ENCODE measurements at places on chromosomes 7 and 10. TPM values are rescaled to one million over a fixed set of nuclear protein-coding genes. Genes with fewer than 3 reads are reported as not detected.
A peak's percentile ranks its signal among the peaks of the same experiment; 100 is the strongest.

DNA sequence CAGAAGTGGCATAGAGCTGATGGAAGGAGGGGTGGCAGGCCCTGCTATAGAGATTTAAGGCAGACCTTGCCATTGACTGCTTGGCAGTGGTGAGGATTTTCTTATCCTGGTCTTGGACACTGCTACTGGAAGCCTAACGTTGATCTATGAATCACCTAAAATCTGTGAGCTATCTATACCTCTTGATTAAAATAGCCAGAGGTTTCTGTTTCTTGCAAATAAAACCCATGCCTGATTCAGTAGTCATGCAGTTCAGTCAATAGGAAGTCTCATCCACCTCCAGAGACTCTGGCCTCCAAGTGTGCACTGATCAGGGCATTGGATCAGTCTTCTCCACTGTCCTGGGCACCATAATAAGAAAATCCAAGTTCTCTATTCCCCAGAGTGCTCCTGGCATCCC lies 286.5 kb downstream of the PTEN start:
- DNase-seq = peak; percentile 69

DNA sequence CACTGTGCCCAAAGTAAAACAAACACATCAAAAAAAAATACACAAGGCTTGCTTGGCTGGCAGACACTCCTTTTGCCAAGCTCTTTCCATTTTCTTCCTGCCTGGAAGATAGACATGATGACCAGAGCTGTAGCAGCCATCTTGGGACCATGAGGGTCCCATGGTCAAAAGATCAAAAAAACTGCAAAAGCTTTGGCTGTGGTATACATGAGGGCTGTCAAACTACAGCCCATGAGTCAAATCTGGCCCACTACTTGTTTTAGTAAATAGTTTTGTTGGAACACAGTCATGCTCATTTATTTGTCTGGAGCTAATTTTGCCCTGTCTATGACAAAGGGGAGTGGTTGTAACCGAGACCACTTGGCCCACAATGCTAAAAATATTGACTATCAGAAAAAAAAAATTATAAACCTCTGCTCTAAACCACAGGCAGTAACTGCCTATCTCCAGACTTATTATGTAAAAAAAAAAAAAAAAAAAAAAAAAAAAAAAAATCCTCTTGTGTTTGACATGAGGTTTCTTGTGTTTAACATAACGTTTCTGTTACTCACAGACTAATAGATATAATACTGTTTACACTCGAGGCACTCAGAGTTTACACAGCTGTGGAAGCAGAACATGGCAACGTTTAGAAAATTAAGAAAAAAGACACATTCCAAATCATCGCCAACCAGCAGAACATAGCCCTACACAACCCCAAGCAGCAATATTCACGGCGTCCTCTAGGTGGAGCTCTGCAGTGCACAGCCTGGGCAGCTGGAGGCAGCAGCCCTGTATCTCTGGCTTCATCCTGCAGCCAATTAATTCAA lies 36.9 kb downstream of the ASB13 start:
- DNase-seq = peak; percentile 81

GRCh38 chr10:79051766-79052165 lies 17.0 kb upstream of the ZMIZ1 start:
- DNase-seq = no peak

The MEOX2 gene
- not detected for polyA plus RNA-seq

- no peak for DNase-seq
Observed at GRCh38 chr10:28652106-28652505, 25.2 kb upstream of the BAMBI start.

- peak; percentile 66 for DNase-seq
Observed at GRCh38 chr10:93080350-93081046, 6.8 kb downstream of the CYP26A1 start.

DNA sequence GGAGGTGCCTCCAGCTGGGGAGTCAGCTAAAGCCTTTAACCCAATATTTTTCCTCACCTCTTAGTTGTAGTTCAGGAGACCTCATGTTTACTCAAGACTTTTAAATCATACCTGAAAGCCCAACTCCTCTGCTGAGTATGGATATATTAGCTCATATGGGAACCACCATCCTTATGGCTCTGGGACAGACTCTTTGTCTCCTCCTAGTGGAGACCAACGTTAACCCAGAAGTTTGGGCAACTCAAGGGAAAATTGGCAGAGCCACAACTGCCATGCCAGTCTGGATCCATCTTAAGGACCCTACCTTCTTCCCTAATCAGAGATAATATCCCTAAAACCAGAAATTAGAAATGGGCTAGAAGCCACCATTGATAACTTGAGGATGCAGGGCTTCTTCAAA lies 80.8 kb downstream of the TMEM106B start:
- peak; percentile 15 for DNase-seq

The FAM13C gene
- 0.56 TPM for polyA plus RNA-seq

GRCh38 chr7:51118628-51119027 lies 198.0 kb downstream of the COBL start:
- no peak for DNase-seq

GRCh38 chr10:30002426-30003266 lies 56.7 kb downstream of the JCAD start:
- DNase-seq = peak; percentile 73

DNA sequence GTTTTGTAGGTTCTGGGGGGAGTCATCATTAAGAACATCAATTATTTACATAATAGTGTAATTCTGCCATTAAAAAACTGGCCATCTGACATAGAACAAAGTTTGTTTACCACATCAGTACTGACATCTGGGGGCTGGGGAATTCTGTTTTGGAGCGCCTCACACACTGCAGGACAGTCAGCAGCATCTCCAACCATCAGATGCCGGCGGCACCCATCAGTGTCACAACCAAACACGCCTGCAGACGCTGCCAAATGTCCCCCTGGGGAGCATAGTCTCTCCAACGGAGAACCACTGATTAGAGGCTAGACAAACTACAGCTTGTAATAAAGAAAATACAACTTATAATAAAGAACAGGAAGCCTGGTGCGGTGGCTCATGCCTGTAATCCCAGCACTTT lies 26.0 kb downstream of the GNA12 start:
- no peak for DNase-seq

The CASP7 gene
- 18.7 TPM for polyA plus RNA-seq

The FAM25C gene
- not detected for polyA plus RNA-seq

DNA sequence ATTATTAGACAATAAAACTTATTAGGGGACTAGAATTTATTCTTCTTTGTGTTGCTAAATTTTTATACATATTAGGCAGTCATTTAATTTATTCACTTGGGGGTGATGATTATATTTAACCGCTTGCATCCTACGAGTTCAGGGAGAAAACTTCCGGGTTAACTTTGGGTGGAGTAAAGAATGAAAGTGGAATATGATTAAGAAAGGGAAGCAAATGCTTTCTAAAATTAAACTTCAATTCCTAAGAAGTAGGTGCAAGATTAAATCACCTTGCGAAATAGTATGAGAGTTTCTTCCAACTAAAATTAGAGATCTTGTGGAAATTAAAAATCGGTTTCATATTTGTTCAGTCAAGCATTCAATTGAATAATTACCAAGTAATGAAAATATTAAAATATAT lies 33.5 kb downstream of the MRC1 start:
- DNase-seq = no peak

The OPALIN gene
- not detected for polyA plus RNA-seq

The GNG11 gene
- polyA plus RNA-seq = 84.7 TPM

DNA sequence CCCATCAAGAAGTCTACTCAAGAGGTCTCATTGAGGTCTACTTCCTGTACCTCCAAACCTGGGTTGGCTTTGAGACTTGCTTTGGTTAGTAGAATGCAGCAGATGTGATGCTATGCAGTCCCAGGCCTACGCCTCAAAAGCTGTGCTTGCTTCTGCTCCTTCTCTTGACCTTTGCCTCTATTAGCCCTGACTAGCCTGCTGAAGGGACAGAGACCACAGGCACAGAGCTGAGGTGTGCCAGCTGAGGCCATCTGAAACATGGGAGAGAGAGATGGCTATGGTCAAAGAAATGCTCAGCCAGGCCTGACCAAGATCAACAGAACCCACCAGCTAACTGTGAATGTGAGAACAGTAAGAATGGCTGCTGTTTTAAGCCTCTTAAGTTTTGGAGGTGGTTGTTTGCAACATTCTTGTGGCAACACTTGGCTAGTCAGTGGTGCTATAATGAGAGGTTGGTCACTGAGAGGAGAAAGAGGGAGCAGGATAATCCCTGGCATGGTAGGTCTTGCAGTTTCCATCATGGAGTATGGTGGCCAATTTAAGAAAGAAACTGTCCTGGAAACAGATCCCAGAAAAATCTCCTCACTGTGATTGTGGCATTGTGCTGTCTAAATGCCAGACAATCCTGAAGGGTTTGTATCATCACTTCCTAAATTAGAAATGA lies 176.1 kb upstream of the PHYHIPL start:
- no peak for DNase-seq

The EPO gene
- not detected for polyA plus RNA-seq

DNA sequence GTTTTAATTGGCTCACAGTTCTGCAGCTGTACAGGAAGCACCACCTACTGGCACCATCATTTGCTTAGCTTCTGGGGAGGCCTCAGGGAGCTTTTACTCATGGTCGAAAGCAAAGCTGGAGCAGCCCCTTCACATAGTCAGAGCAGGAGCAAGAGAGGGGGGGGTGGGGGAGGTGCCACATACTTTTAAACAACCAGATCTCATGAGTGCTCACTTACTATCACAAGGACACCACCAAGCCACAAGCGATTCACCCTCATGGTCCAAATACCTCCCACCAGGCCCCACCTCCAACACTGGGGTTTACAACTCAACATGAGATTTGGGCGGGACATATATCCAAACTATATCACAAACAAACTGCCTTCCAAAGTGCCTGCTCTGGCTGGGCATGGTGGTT lies 31.7 kb upstream of the SLC18A3 start:
- DNase-seq = no peak

The MNX1 gene
- not detected for polyA plus RNA-seq

DNA sequence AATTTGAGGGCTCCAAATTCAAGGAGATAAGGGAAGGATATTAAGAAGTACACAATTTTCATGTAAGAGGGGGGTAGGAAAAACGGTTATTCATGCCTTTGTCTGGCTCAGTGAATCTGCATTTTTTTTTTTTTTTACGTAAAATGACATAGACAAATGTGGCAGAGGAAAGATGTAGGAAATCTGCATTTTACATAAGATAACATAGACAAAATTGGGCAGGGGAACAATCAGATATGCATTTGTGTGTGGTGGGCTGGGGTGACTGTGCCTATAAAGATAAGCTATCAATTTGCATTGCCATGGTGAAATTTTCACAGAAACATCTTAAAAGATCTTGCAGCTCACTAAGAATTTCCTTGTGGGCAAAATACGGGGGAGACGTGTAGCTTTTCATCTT lies 92.7 kb upstream of the GPR141 start:
- no peak for DNase-seq

DNA sequence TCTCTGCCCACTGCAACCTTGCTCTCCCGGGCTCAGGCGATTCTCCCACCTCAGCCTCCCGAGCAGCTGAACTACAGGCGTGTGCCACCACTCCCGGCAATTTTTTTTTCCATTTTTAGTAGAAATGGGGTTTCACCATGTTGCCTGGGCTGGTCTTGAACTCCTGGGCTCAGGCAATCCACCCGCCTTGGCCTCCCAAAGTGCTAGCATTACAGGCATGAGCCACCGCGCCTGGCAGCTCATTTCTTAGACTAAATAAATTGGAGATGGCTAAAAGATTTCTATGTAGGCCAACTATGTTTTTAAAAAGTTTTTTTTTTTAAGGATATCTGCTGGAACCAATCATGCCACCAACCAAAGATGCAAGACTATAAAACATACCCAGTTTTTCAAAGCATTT lies 67.8 kb downstream of the TRUB1 start:
- DNase-seq = no peak

GRCh38 chr10:4676566-4676965 lies 149.4 kb upstream of the AKR1E2 start:
- no peak for DNase-seq

The ANKRD16 gene
- 2.7 TPM for polyA plus RNA-seq

GRCh38 chr7:127251036-127251464 lies 1.7 kb downstream of the GRM8 start:
- peak; percentile 16 for DNase-seq

DNA sequence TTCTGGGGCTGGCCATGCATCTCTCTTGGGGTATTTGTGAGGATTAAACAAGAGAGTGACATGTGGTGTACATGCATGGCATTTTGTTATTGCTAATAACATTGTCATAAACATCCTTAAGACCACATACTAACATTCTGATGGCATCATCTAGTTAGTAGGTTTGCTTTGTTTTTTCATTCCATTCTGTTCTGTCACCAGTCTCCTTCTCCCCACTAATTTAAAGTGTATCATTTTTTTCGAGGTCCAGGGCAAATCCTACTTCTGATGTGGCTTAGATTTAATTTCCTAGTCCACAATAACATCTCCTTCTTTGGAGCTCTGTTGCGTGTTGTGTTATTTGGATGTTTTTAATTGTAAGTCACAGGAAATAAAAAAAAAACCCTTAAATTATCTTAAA lies 248.1 kb downstream of the LRMDA start:
- DNase-seq = peak; percentile 54

The FFAR4 gene
- not detected for polyA plus RNA-seq

- no peak for DNase-seq
Observed at GRCh38 chr10:22515009-22515408, 169.7 kb downstream of the SPAG6 start.

The RAB19 gene
- polyA plus RNA-seq = not detected

- no peak for DNase-seq
Observed at GRCh38 chr7:76193466-76193865, 8.2 kb upstream of the SRRM3 start.

GRCh38 chr7:150910996-150911422 lies 58.7 kb downstream of the AOC1 start:
- DNase-seq = no peak

DNA sequence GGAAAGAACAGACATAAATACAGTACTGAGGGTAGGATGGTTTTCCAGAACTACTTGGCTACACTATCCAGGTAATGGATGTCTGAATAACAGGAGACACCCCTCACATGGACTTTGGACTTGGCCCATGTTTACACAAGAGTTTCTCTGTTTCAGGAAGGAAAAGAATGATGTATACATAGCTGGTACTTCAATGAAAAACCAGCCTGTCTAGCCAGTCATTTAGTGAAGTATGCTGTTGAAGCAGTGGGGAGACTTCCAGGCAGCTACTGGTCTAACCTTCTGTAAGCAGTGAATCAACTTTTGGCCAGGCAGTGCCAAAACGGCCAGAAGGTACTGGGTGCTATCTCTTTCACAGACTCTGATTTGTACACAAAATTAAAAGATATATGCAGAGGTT lies 135.0 kb downstream of the MBL2 start:
- DNase-seq = no peak

The GARIN1A gene
- polyA plus RNA-seq = 0.42 TPM

The CTAGE15 gene
- polyA plus RNA-seq = not detected
